Omental fat pad (tissue), 4 donors: ENCODE measurements at places on chromosomes 2 and 18.

DNA sequence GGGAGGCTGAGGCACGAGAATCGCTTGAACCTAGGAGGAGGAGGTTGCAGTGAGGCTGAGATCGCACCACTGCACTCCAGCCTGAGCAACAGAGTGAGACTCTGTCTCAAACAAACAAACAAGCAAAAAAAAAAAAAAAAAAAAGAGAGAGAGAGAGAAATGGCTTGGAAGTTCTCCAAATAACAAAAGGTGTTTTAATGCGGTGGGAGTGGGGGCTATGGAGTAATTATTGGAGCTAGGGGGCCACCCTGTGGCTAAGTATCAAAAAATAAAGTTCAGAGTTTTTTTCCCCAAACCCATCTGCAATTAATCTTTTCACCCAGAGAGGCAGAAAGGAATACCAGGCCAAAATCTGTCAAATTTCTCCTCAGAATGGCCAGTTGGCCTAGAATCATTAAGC is 23.0 kb upstream of the CEP68 start:
- DNase-seq, result no peak

DNA sequence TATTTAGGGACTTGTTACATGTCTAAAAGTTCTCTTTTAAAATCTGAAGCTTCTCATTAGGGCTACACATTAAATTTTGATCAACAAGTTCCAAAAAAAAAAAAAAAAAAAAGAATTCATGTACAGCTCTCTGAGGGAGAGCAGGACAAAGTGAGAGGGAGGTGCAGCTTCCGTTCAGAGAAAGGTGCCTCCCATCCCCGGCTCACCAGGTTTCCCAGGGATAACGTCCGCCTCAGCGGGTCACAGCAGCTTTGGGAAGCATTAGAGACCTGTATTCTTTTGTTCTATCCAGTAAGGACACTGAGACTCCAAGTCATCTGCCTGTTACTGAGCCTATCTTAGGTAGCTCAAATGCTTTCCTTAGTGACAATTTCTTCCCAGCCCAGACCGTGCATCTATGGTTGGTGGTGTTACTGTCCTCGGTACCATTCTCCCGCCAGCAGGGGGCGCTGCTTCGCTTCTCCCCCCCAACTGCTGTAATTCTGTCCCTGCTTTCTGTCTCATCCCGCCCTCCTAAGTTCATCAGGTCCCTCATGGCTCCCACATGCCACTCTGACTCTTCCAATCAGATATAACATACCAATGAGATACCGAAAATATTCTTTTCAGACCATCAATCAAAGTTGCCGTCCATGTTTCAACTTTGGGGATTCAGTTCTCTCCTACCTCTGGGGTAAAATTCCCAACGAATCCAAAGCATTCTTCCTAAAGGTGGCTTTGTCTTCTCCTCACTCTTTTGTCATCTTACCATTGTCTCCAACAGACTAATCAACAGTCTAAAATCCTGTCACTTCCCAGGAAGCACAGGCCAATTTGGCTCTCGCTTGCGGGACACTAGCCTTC is 466.5 kb downstream of the METTL4 start:
- peak; percentile 38 for DNase-seq

- no peak for DNase-seq
Measured at GRCh38 chr2:176171351-176172006, 14.4 kb downstream of the HOXD3 start.

GRCh38 chr2:135124924-135125886 is 73.1 kb downstream of the RAB3GAP1 start:
- DNase-seq, result no peak

- no peak for DNase-seq
Measured at GRCh38 chr2:32260376-32260775, 4.3 kb downstream of the NLRC4 start.

GRCh38 chr2:29351916-29352591 is 236.8 kb downstream of the CLIP4 start:
- DNase-seq, result no peak

- DNase-seq, result no peak
Measured at GRCh38 chr2:226378753-226379705, 420.6 kb downstream of the IRS1 start.

GRCh38 chr2:235106874-235107639 is 155.2 kb downstream of the SH3BP4 start:
- DNase-seq, result no peak

- no peak for DNase-seq
Measured at GRCh38 chr18:55457028-55457427, 131.0 kb downstream of the TCF4 start.

DNA sequence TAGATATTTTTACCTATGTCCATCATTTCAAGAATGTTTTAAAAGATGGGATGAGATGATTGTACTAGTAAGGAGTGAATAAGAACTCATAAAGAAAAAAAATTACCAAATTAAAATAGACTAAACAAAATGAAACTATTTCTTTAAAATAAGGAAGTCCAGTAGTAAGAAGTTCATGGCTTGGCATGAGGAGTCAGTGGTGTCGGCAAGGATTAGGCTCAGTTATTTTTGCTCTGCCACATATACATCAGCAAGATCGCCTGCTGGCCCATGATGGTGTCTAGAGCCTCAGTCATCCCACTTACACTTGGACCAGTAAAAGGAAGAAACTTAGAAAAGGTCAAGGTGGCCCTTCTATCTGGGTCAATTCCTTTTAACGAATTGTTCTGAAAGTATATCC is 300.9 kb upstream of the SLC8A1 start:
- no peak for DNase-seq

- no peak for DNase-seq
Measured at GRCh38 chr18:37987901-37988300, 422.3 kb upstream of the CELF4 start.

- no peak for DNase-seq
Measured at GRCh38 chr2:2502201-2502549, 171.1 kb upstream of the MYT1L start.

DNA sequence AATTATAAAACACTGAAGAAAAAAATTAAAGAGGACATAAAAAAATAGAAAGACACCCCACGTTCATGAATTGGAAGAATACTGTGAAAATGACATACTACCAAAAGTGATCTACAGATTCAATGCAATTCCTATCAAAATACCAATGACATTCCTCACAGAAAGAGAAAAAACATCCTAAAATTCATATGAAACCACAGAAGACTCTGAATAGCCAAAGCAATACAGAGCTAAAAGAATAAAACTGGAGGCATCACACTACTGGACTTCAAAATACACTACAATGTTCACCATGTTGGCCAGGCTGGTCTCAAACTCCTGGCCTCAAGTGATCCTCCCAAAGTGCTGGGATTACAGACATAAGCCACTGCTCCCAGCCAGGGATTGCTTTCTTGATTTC is 56.3 kb downstream of the TLK1 start:
- no peak for DNase-seq

- no peak for DNase-seq
Measured at GRCh38 chr2:53356291-53356905, 411.2 kb upstream of the CHAC2 start.

DNA sequence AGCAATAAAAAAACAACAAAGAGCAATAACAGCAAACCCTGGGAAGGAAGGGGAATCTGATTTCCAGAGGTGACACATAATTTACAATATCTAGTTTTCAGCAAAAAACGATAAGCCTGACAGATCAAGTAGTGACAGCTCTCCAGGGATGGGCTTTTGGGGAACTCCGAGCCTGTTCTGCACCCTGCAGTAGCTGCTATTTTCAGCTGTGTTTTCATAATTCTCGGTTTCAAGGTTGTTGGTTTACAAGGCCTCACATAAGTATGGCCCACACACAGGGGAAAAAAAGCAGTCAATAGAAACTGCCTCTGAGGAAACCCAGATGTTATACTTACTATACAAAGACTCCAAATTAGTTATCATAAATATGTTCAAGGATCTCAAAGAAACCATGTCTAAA is 67.7 kb upstream of the CTLA4 start:
- no peak for DNase-seq

GRCh38 chr2:211237586-211238275 is 681.3 kb downstream of the CPS1 start:
- DNase-seq, result no peak

GRCh38 chr2:11286749-11287148 is 57.7 kb downstream of the ROCK2 start:
- DNase-seq, result no peak
